ENCODE measurements at places on chromosomes 1 and 21. TPM values are rescaled to one million over a fixed set of nuclear protein-coding genes. Genes with fewer than 3 reads are reported as not detected.
A peak's percentile ranks its signal among the peaks of the same experiment; 100 is the strongest.

FTCD gene
- 0.52 TPM for total RNA-seq

PGM1 gene
- 48.9 TPM for total RNA-seq

UBE2U gene
- not detected for total RNA-seq

LEMD1 gene
- total RNA-seq = 0.58 TPM

DNA sequence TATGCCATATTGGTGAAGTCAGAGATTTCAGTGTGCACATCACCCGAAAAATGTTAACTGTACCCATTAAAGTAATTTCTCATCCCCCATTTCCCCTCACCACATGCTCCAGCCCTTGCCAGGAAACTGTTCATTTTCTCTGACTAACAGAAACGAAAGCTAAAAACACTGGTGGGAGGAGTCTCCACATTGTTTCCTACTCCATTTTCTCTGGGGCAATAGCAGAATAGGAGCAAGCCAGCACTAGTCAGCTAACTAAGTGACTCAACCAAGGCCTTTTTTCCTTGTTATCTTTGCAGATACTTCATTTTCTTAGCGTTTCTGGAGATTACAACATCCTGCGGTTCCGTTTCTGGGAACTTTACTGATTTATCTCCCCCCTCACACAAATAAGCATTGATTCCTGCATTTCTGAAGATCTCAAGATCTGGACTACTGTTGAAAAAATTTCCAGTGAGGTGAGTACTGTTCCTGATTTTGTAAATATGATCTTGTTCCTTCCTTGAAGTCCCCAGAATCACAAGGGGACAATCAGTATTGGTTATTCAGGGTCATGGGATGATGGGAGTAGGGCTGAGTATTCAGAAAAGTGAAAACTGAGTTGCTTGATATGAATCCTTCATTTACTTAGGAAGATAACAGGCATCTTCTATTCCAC lies at the start of gene IFI16:
TSS of gene IFI16 (plus strand) at position 204 of the 658 bp plus-strand sequence. CDS start 4,774 bp downstream, outside the sequence.
- DNase-seq = peak; percentile 72

- no peak for DNase-seq
Measured at GRCh38 chr1:198934426-198934825, 295.6 kb downstream of the PTPRC start.

DNA sequence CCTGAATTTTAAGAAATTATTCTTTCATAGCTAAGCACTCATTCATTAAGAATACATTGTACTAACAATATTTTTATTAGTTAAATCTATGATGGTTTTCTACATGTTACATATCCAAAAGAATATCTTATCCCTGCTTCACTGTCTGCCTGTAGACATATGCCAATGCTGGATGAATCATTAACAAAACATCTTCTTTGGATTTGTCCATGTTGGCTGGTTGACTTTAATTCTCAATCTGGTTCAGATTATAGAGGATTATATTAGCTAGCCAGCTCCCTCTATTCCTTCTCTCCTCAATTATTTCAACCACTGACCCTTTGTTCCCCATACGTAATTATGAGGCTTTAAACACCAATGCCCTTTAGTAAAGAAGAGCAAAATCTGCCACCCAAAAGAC lies 138.9 kb upstream of the DMRTA2 start:
- no peak for DNase-seq
